Fibroblast of skin of right quadriceps (primary cell): ENCODE measurements at places on chromosomes 16 and 17.
A peak's percentile ranks its signal among the peaks of the same experiment; 100 is the strongest.

DNA sequence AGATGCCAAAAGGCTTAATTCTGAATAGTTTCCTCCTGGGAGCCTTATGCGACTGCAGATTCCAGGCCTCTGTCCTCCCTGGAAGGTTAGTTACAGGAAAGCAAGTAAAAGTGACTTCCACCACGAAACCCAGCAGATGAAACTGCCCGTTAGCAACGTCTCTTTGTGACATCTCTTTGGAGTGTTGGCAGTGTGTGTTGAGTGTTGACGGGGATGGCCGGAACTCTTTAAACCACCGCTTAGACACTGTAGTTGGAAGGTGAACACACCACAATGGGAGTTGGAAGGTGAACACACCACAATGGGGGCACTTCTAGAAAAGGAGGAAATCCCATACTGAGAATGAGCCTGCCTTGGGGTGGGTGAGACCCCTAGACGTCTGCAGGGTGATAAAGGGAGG, 858 bp downstream of the SKAP1 start:
- DNase-seq, result no peak

DNA sequence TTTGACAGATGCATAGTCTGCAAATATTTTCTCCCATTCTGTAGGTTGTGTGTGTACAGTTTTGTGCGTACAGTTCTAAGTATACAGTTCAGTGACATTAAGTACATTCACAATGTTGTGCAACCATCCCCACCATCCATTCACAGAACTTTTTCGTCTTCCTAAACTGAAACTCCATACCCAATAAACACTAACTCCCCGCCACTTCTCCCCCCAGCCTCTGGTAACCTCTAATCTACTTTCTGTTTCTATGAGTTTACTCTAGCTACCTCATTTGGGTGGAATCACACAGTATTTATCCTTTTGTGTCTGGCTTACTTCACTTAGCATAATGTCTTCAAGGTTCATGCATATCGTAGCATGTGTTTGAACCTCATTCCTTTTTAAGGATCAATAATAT, 14.3 kb downstream of the PIK3R5 start:
- no peak for DNase-seq

- DNase-seq, result no peak
These were observed 49.6 kb downstream of the MGAT5B start for GRCh38 chr17:76917829-76918228.

DNA sequence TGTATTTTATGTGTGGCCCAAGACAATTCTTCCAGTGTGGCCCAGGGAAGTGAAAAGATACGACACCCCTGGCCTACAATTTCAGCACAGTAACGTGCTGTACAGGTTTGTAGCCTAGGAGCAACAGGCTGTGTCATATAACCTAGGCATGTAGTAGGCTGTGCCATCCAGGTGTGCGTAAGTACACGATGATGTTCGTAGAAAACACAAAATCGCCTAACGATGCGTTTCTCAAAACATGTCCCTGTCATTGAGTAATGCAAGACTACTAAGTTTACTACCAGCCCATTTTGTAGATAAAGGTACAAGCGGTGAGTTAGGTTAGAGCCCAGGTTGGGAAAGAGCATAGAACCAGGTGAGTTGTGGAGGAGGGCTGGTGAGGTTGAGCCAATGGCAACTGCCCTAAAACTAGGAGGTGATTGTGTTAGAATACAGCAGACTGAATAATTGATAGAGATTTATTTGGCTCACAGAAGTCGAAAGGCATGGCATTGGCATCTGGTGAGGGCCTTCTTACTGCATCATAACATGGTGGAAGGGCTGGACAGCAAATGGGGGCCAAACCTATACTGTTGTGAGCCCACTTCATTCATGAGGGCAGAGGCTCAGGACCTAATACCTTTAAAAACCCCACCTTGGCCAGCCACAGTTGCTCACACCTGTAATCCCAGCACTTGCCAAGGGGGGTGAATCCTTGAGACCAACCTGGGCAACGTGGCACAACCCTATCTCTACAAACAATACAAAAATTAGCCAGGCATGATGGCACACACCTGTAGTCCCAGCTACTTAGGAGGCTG, 4.2 kb downstream of the EIF1 start:
- DNase-seq, result no peak

DNA sequence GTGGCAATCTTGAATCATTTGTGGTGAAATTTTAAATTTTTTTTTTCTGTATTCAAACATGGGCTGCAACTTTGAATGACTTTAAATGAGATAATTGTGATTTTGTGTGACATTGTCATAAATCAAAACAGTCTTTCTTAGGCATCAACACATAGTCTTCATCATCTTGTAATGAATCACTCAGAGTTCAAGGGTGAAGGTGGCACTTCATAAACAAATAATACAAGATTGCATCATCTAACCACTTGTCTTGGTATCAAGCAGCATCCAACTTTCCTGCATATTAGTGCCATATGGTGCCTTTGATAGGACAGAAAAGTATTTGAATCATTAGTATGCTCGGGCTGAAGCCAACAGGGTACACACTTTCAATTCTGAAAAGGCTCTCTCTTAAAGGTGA, 392.4 kb upstream of the GOT2 start:
- DNase-seq, result no peak

DNA sequence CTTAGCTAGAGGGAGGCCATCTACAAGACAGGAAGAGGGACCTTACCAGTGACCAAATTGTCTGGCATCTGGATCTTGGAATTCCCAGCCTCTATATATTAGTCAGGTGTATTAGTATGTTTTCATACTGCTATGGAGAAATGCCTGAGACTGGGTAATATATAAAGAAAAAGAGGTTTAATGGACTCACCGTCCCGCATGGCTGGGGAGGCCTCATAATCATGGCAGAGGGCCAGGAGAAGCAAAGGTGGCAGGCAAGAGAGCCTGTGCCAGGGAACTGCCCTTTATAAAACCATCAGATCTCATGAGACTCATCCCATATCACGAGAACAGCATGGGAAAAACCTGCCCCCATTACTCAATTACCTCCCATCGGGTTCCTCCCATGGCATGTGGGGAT, 500.2 kb downstream of the SHISA9 start:
- DNase-seq, result no peak

GRCh38 chr17:40645943-40646342, 1.7 kb downstream of the SMARCE1 start:
- DNase-seq, result no peak

- DNase-seq, result no peak
These were observed 295.7 kb upstream of the FOXF1 start for GRCh38 chr16:86214326-86215232.

DNA sequence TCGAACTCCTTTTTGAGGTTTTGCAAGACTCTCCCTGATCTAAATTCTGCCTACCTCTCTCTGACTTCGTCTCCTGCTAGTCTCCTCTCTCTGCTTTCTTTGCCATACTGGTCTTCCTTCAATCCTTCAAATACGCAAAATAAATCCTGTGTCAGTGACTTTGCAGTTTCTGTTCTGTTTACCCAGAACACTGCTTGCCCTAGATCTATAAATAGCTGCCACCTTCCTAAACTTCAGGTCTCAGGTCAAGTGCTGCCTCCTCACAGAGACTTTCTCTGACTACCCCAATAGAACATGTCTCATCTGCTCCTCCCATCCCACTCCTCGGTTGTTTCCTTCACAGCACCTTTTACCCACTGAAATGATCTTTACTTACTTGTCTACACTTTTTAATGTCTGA, 78.9 kb downstream of the TRIM37 start:
- DNase-seq, result no peak

DNA sequence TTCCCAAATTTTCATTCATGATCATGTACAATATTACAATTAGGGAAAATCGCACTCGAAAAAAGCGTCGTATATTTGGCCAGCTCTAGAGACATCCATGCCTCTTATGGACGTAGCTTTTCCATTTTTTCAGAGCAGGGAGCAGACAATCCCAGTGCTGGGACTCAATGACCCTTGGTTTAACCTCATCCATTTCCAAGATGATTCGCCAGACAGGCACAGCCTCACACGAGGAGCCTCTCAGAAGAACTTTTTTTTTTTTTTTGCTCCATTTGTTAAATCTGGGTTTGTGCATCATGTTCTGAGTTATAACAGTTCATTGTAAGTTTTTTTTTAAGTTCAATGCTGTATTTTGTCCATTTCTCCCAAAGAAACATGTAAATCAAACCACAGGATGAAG, 92.1 kb downstream of the ZDHHC7 start:
- DNase-seq, result peak; percentile 52

GRCh38 chr17:40069751-40070708, 7.3 kb downstream of the THRA start:
- DNase-seq, result peak; percentile 54

DNA sequence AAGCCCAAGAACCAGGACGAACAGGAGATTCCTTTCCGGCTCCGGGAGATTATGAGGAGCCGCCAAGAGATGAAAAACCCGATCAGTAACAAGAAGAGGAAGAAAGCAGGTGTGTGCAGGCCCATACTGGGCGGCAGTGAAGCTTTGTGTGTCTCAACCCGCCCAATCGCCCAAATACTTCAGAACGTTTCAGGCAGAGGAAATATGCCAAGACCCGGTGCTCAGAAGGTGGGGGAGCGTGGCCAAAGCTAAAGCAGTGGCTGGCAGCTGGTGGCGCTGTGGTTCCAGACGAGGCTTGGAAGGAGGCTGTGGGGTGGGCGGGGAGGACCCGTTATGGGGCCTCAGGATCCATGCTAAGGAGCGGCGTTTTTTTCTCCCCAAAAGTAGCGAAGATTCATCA, 1.2 kb downstream of the CCDC137 start:
- DNase-seq, result no peak

- DNase-seq, result no peak
These were observed 45.8 kb upstream of the HELZ start for GRCh38 chr17:67290711-67291291.

- DNase-seq, result no peak
These were observed 70.3 kb downstream of the NFATC3 start for GRCh38 chr16:68155425-68155824.

DNA sequence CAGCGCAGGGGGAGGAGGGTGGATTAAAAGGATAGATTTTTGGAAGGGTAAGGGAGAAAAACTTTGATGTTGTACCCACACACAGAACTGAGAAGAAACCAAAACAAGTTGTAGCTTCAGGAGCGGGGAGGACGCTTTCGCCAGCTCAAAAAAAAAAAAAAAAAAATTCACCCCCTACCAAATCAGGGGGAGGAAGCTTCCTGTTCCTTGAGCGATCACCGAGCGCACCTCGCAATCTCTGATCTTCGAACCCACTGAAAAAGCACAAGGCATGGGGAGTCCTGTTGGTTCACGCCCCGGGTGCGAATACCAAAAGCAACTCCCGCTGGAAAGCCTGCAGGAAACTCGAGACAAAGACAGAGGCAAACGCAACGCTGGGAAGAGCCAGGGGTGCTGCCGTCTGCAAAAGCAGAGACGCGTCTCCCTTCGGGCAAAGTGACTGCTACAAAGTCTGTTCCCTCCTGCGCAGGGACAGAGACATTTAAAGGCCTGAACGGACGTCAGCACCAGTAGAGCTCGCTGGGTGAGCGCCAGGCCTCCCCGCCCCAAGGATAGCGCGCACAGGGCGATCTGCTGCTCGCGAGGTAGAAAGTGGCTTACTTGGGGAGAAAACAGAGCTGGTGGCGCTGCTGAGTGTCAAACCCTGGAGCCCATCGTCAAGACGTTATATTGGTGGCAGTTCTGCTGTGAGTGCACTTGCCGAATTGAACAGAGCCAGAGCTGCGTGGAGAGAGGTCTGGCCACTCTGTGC, 190.4 kb downstream of the USP22 start:
- peak; percentile 4 for DNase-seq

GRCh38 chr16:85275533-85276249, 163.4 kb upstream of the CIBAR2 start:
- peak; percentile 48 for DNase-seq

- no peak for DNase-seq
These were observed 117.0 kb downstream of the RGS9 start for GRCh38 chr17:65254166-65254565.

- DNase-seq, result peak; percentile 26
These were observed 616.9 kb upstream of the SOX9 start for GRCh38 chr17:71503710-71504465.

- DNase-seq, result no peak
These were observed 247.7 kb downstream of the UTP18 start for GRCh38 chr17:51508048-51508447.

- DNase-seq, result no peak
These were observed 3.0 kb downstream of the HIRIP3 start for GRCh38 chr16:29992344-29992967.

DNA sequence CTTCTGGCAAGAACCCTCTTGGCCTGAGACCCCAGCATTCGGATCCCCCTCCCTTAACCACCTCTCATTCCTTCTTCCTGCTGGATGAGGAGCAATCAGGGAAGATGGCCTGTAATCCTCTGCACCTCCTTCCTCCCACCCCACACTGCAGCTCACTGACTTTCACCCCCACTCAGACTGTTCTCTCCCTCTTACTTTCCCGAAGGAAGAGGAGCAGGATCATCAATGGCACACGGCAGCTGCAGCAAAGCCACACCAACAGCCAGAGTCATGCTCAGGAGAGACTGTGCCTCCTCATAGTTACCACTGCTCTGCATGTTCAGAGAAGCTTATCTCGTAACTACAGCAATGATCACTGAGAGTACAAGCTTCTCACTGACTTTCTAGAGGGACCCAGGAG, 10.1 kb upstream of the TMEM101 start:
- DNase-seq, result no peak

- DNase-seq, result no peak
These were observed 928.7 kb downstream of the KCNJ2 start for GRCh38 chr17:71098071-71098470.

GRCh38 chr16:51755039-51755501, 604.0 kb upstream of the SALL1 start:
- DNase-seq, result no peak

GRCh38 chr17:69561462-69561861, 147.0 kb downstream of the MAP2K6 start:
- no peak for DNase-seq

- DNase-seq, result no peak
These were observed 110.3 kb upstream of the CDC42EP4 start for GRCh38 chr17:73422121-73422520.

DNA sequence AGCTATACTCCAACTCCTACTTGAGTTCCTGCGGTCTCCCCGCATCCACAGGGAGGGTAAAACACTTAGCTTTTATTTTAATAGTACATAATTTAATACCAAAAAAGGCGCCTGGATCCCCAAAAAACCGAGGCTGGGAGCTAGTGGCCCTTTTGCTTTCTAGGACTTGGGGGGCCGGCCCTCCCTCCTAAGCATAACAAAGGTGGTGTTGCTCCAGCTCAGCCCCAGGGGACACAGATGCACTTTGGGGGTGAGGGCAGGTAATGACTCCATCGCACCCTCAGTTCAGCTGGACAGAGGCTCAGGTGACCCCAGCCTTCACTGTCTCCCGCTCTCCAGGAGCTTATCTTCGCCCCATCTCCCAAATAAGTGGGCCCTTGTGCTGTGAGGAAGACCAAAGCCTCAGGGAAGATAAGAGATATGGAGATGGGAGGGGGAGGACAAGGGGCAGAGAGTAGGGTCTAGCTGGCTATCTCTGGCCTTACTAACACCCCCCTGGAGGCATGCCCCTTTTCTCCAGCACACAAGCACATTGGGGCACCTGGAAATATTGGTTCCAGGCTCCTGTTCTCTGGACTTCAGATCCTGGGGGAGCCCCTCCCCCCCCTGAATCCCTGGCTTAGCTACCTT, 2.8 kb upstream of the NHERF1 start:
- DNase-seq, result no peak

- no peak for DNase-seq
These were observed 21.5 kb upstream of the CA4 start for GRCh38 chr17:60128171-60128859.
